ENCODE measurements at places on chromosomes 6 and 20.

DNA sequence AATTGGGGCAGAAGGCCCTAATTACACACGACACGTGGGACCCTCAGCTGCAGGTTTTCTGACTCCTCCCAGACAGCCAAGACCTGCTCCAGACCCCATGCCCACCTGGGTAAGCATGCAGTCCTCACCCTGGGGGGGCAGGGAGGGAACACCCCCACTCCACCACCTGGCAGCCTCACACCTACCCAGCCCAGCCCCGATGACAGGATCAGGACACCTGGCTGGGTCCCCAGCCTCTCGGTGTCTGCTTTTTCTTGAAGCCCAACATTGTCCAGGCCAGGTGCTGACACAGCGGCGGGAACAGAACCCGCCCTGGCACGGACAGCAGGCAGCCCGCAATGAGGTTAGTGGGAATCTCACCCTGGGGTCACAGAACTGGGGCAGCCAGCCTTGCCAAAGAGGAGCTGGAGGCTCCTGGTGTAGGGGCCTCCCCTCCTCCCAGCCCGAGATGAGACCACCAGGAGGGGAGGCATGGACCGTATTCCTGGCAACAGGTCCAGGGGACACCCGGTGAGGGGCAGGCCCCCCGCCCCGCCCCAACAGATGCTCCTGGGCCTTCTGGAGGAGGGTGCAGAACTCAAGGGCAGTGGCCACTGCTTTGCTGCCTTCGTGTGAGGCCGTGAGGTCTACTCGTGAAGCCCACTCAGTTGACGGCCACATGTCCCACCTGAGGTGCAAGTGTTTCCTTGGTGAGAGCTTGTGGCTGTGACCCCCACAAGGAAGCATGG, 103.8 kb downstream of the DLL1 start:
- no peak for DNase-seq

DNA sequence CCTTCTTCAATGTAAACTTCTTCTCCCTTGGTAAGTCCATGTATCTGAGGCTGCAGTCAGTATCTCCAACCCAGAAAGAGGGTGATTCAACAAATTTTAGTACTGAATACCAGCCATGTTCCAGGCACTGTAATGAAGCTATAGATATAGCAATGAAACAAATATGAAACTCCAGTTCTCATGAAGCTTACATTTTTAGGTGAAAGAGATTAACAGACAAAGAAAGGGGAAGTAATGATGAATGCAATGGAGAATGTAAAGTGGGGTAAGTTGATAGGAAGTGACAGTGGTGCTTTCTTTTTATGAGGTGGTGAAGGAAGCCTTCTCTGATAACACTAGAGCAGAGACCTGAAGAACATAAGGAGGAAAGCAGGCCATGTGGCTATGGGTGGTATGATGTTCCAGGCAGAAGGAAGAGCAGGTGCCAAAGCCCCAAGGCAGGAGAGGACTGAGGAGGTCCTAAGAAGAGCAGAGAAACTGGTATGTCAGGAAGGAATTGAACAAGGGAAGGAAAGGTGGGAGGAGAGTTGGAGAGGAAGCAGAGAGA, 143.6 kb downstream of the TFAP2B start:
- DNase-seq = no peak

DNA sequence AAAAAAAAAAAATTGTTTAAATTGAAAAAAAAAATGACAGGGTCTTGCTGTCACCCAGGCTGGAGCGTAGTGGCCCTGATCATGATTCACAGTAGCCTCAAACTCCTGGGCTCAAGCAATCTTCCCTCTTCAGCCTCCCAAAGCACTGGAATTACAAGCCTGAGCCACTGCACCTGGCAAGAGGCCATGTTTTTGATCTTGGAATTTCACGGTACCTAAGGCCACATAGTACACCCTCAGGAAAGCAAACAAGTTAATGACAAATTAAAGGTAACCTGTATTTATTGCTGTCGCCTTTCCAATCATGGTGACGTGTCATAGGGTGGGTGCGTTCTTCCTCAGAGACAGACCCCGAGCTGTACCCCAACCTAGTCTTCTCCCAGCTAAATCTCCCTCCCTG, 79.2 kb downstream of the LINC00237 start:
- DNase-seq = no peak

DNA sequence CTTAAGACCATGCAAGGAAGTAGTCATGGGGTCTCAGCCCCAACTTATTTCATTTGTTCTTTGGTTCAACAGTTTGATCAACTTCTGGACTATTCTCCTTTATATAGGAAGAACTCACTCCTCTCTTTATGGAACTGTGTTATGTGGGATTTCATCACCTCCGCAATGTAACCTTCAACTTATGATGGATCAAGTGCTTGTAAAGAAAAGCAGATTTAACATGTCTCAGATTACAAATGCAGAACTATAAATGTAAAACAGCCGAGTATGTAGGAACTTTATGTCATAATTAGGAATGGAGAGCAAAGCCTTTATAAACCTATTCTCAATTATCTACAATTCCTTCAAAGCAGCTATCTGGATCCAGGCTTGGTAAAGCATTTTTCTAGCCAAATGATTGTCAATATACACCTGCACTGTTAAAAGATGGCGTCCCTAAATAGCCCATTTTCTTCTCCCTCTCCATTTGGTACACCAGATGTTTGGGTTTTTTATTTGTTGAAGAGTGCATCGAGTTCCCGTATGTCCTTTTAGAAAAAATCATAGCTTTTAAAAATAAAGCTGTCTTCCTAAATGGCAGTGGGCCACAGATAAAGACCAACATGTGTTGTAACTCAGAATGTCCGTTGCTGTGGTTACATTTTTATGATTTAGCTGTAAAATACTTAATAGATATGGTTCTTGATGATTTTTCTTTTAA, 985.1 kb upstream of the SLC35B3 start:
- DNase-seq = no peak

GRCh38 chr6:70196531-70196930, 106.4 kb downstream of the COL9A1 start:
- DNase-seq = no peak

DNA sequence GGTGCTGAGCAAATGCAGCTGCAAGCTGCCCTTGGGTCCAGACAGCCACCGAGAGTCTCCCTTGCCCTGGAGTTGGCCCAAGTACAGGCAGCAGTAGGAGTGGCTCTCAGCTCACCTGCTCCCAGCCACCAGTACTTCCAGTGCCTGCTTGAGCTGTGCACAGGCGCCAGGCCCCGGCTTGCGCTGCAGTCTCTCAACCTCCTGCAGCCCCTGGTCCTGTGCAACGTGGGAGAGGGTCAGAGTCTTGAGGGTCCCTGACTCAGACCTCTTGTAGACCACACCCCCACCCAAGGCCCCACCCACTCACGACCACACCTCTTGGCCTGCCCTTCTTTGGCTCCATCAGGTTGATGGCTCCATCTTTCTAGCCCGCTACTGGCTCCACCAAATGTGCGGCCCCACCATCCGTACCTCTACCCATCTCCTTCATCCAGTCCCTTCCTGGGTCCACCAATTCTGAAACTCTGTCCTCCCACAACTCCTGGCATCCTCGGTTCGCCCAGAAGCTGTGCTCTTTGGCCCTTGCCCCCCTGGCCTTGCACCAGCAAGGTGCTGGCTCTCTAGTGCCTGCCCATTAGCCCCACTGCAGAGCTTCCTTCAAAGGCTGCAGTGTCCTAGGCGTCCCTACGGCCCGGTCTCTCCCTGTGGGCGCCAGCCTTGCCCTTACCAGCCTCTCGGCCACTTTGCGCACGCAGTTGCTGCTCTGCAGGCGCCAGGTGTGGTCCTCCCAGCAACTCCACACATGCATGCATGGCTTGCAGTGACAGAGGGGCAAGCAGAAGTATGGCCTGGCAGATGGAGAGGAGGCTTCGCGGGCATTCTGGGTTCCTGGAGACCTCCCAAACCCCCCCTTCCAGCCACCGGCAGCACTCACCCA, 16.5 kb upstream of the SPAG4 start:
- DNase-seq = no peak

GRCh38 chr20:2005831-2006426, 12.1 kb upstream of the PDYN start:
- DNase-seq = peak; percentile 21

DNA sequence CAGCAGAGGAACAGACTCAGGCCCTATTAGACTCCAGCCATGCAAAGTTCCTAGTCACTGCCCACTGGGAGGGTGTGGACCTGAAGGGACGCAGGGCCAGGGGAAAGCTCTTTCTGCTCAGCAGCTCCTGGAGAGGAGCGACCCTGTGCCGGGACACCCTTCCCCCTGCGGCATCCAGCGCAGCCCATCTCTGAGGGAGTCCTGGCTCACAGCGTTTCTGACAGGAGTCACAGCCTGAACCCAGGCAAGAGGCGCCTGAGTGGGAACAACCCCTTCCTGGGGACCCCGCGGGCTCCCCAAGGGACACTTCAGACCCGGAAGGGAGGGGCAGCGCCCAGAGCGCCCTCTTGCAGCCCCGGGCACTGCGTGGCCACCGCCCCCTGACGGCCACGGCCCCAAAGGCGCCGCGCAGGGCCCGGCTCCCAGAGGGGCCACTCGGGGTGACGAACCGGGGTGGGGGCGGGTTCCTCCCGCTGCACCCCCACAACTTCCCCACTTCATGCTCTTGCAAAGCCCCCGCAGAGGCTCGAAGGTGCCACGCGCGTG, 862 bp downstream of the UCKL1 start:
- no peak for DNase-seq

DNA sequence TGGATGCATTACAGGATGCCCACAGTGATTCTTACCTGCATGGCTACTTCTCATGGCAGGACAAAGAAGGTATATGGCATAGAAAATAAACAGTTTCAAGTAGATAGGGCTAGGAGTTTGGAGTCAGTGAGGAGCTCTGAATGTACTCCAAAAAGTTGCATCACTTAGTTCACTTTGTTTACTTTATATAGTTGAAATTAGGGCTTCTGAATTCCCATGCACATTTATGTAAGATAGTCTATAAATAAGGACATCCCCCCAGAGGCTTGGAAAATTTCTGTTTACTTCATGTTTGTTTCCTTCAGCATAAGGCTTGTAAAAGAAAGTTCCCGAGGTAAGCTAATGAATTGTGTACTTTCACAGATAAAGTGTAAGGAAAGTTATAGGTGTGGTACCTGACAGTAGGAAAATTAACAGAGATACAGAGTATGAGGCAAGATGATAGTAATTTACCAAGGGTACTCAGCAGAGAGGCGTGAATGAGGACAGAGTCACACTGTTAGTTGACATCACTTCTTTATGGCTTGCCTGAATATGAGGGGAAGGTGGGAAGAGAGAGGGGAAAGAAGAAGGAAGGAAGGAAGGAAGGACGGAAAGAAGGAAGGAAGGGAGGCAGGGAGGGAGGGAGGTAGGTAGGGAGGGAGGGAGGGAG, 51.1 kb downstream of the ADTRP start:
- no peak for DNase-seq

DNA sequence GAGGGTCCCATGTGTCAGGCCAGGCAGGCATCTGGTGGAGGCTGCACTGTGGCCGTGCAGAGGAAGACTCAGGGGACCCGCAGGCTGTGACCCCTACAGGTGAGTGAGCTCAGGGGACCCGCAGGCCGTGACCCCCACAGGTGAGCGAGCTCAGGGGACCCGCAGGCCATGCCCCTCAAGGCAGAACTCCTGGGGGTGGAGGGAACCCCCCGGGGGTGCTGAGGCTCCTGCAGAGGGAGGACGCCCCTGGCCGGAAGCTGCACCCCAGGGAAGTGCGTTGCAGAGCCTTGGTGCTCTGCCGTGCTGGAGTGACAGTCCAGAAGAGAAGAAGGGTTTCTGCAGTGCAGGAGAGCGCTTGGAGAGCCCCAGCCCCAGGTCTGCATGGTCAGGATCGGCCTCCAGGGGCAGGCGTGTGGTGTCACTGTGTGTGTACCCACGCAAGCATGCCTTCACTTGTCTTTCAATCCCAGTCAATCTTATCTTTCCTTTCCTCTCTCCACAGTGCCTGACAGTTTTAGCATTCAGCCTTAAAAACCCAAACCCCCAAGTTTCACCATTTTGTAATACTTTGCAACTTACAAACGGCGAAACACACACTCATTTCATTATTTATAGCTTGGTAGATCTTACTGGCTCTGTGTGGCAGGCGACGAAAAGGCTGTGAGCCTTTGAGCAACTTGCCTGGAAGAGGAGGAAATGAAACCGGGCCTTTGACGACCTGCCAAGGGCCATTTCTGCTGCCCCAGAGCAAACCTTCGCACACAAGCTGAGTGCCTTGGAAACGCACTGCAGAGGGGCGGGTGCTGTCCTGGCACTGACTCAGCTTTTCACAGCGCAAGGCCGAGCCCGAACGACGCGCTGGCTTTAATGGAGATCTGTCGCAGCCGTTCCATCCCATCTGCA, 101.4 kb upstream of the AGPAT4 start:
- no peak for DNase-seq

DNA sequence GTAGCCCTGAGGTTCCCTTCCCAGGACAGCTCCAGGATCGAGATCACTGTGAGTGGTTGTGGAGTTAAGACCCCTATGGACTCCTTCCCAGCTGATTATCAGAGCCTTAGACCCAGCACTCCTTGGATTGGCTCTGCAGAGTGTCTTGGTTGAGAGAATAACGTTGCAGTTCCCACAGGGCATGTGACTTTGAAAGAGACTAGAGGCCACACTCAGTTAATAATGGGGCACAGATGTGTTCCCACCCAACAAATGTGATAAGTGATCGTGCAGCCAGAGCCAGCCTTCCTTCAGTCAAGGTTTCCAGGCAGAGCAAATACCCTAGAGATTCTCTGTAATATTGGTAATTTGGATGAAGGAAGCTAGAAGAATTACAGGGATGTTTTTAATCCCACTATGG, 5.2 kb upstream of the BTN2A2 start:
- DNase-seq = no peak

GRCh38 chr20:33568868-33569801, 79.2 kb downstream of the CBFA2T2 start:
- DNase-seq = no peak

DNA sequence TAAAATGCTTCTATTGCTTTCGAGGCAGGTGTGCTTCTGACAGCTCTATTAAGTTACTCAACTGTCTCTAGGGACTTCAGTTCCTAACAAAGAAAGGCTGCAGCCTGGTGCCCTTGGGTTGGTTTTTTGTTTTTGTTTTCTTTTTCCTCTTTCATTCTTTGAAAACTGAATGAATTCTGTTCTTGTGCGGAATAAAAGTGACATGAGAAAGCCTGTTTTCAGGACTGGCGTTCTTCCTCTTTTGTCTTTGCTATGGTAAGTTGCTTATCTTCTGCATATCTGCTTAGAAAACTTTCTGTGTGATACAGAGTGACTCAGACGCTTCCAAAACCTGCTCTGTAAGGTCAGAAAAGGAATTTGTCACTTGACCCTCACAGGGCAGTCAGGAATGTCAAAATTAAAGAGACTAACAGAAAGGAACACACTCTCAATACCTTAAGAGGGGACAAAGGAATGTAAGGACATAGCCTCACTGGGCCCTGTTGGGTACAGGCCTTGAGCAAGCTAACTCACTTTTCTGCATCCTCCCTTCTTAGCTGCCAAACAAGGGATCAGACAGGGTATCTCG, 56.2 kb upstream of the NHSL1 start:
- DNase-seq = no peak
